ENCODE measurements at places on chromosomes 2 and 18. TPM values are rescaled to one million over a fixed set of nuclear protein-coding genes. Genes with fewer than 3 reads are reported as not detected.

DNA sequence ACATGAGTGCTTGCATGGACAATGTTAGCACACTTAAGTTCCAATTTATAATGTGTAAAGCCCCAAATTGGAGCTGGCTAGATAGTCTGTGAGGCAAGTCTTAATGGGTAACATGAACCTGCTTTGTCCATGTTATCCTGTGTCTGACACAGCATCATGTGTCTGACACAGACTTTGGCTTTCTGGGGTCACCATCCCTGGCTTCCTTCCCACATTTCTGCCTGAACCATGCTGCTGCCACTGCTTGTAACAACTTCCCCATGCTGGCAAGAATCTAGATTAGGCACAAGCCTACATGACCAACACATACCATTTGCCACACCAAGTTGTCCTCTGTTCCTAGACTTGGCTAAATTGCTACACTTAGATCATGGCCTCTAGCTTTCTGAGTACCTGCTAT lies 49.8 kb upstream of the ZBTB7C start:
- no peak for DNase-seq

Gene AGBL5
- 12.0 TPM for total RNA-seq

Gene CRYBA2
- not detected for total RNA-seq

GRCh38 chr2:58856100-58856499 lies 615.0 kb upstream of the FANCL start:
- no peak for DNase-seq

Gene GALNT1
- total RNA-seq: 58.5 TPM

- no peak for DNase-seq
Measured at GRCh38 chr2:128313091-128313836, 5.4 kb downstream of the HS6ST1 start.

DNA sequence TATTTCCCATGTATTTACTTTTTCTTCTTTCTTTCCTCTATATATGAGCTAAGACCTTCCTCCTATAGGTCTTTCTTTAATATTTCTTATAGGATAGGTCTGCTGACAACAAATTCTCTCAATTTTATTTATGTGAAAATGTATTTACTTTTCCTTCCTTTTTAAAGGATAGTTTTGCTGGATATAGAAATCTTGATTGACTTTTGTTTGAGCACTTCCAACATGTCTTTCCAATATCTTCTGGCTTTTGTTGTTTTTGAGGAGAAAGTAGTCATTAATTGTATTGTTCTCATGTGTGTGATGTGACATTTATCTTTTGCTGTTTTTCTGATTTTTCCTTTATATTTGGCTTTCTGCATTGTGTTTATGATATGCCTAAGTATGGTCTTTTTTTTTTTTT lies 28.9 kb upstream of the FBLN7 start:
- no peak for DNase-seq

GRCh38 chr2:190879474-190880377 lies 895 bp upstream of the GLS start:
- DNase-seq: no peak

DNA sequence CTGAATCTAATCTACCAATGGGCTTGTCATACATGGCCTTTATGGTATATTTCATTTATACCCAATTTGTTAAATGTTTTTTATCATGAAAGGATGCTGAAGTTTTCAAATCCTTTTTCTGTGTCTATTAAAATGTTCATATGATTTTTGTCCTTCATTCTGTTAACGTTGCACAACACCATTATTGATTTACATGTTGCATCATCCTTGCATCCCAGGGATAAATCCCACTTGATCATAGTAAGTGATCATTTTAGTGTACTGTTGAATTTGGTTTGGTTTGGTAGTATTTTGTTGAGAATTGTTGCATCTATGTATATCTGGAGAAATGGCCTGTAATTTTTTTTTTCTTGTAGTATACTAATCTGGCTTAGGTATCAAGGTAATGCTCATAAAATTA lies 9.4 kb downstream of the SP100 start:
- no peak for DNase-seq

Gene TGFA
- 1.0 TPM for total RNA-seq

Gene NCKAP1
- 132 TPM for total RNA-seq

Gene GDF7
- 0.32 TPM for total RNA-seq

DNA sequence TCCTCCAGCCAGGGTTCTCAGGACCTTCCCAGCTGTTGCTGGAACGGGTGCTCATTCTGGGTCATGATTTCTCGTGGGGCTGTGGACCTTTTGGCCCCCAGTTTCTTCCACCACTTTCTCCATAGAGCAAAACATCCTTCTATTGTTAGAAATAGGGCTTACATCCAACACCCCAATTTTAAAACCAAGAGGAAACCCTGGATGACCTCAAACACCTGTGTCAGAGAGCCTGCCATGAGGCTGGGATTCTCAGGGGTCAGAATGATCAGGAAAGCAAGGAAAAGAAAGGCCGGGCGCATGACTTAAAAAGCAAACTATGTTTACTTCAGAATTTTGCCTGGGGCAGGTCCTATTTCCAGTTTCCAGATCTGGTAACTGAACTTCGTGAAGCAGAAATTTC lies 307.9 kb upstream of the MEIS1 start:
- DNase-seq: no peak

DNA sequence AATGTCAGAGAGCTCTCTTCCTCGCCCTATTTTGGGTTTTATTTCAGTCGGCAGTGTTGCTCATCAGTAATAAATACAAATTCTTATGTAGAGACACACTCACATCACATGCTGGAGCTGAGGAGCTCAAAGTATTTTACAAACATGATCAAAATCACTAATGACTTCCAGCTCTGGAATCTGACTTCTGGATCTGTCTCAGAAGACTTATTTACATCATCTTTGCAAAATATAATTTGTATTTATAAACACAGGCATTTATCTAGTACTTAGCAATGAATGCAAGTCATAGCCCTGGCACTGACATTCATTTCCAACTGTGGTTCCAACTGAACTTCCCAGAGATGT lies 327.1 kb downstream of the NCKAP5 start:
- DNase-seq: no peak

- DNase-seq: no peak
Measured at GRCh38 chr2:200471324-200471848, 38.5 kb downstream of the KCTD18 start.

Gene ACVR1
- total RNA-seq: 36.8 TPM

GRCh38 chr2:29290293-29291047 lies 175.3 kb downstream of the CLIP4 start:
- DNase-seq: no peak

Gene TUBA4B
- total RNA-seq: not detected

Gene RGPD3
- 0.10 TPM for total RNA-seq

GRCh38 chr2:40219141-40219540 lies 232.7 kb downstream of the SLC8A1 start:
- DNase-seq: no peak

DNA sequence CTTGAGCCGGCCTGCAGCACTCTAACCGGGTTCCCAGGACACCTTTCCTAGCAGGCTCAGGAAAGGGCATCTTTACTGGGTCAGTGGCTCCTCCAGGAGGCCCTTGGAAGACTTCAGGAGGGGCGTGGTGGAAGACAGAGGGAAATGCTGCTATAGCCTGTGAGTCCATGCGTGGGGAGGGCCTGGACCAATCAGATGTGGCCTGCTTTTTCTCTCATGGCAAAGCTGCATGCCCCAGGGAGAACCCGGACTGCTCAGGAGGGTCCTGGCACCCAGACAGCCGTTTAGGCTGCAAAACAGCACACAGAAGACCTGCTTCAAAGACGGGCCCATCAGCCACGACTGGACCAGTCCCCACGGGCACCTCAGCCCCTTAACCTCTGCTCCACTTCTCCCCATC lies 84.4 kb downstream of the EIPR1 start:
- no peak for DNase-seq

DNA sequence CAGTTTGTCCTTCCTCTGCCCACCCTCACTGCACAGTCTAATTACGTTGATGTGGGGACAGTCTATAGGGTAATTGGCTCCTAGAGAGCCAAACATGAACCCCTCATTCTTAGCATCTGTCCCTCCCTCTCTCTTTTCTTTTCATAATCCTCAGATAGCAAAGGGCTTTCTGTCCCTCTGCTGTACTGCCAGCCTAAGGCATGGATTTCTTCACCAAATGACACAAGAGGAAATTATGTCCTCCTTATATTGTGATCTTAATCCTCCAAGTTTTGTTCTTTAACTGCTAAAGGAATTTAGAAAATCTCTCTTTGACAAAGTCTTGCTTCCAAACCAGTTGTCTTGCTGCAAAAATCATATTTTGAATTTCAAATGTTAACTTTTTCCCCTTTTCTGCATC lies 18.5 kb downstream of the ANTXR1 start:
- DNase-seq: no peak

GRCh38 chr2:129716781-129717559 lies 262.5 kb upstream of the RAB6C start:
- no peak for DNase-seq

DNA sequence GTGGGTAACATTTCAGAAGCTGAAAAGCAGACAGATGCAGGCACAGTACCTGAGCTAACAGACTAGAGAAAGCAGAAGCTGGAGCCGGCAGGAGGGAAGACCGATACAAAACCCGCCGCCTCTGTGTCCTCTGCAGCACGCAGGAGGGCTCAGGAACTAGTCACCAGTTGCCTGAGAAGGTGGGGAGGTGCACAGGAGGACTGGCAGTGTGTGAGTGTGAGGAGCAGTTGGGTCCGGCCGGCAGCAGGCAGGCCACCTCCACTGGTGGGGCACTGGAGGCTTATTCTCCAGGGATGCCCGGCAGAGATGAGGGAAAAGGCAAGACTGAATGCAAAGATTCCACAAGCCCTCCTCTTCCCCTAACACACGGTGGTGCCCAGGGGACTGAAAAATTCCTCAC lies 18.2 kb downstream of the ERCC3 start:
- DNase-seq: no peak

Gene ADD2
- 2.8 TPM for total RNA-seq

DNA sequence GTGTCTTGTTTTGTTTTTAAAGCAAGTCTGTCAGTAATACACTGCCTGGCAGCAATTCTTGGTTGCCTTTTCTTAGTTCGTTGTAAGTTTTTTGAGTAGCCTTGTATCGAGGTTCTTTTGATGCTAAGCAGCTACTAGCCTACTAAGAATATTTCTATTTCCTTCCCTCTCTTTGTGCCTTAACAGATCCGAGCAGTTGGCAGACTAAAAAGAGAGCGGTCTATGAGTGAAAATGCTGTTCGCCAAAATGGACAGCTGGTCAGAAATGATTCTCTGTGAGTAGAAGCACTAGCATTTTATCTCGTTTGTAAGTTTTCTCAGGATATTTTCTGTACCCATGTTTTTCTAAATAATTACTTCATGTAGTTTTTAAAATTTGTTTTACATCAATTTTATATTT lies 15.1 kb downstream of the MFF start:
- no peak for DNase-seq
